Tibial nerve (tissue), 4 donors: ENCODE measurements at places on chromosomes 2 and 18.

DNA sequence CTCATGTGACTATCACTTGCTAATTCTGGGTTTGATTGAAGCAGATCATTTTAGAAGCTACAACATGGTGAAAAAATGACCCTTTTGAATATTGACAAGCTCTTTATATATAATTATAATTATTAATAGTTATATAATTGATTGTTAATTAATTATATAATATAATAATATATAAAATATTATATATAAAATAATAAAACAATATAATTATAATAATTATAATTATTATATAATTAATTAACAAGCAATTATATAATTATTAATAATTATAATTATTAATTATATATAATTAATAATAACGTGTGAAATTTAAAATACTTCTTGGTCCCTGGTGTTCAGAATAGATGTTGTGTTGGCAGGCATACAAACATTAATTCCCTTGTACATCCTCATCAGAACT lies 404.1 kb upstream of the CDH19 start:
- no peak for DNase-seq

DNA sequence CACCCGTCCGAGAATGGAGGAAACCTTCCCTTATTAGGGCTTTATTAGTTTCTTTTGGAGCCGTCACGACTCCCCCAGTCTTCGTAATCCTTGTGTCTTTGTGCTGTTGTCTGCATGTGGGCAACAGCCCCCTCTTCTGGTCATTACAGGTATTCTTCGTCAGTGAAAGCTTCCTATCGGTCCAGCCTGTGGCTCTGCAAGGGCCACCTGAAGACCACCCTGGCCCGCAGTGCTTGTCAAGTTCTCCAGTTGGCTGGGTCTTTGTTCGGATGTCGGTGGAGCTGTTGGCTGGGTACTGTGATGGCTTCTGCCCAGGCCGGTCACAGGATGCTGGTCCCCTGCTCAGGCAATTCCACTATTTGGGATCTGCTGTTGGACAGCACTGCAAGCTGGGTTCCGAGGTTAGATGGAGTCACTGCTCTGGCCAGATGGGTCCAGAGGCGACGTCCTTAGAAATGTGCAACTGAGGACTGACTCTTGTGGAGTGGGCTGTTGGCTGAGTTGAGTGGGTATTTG lies 19.2 kb downstream of the E2F6 start:
- DNase-seq, result no peak

GRCh38 chr2:161415034-161415986 lies 787 bp upstream of the TBR1 start:
- DNase-seq, result no peak

- DNase-seq, result peak; percentile 22
Observed at GRCh38 chr2:96265349-96265839, 403 bp downstream of the TMEM127 start.

DNA sequence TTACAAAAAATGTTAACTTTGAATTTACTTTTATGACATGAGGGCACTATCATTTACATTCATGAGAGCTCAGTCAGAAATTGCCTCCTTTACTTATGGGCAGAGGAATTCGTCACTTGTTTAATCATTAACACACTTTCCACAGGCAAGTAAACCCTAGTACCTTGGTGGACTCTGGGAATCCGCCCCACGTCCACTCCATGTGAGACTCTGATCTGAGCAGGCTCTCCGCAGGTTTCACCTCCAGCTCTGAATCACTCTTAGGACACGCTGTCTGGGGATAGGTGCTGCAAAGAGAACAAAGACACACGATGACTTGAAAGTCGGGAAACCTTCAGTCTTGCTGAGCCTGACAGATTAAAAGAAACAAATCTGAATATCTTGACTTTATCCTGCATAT lies 73.6 kb downstream of the LPIN2 start:
- no peak for DNase-seq

DNA sequence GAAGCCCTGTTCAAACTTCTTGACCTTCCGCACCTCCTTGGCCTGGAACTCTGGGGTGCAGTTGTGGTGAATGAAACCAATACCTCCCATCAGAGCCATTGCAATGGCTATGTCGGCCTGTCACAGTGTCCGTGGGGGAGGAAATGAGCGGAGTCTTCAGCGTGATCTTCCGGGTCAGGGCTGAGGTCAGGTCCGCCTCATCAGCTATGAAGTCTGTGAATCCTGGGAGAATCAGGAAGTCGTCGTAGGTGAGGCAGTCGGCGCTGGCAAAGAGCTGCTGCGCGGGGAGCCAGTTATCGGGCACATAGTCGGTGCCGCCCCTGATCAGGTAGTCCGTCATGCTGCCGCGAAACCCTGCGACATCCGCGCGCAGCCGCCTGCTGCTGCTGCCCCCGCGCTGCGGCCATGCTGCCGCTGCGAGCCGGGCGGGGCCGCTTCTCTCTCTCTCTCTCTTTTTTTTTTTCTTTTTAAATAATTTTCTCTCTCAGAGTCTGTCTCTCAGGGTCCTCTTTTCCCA lies 154.1 kb upstream of the ZSWIM2 start:
- DNase-seq, result no peak

GRCh38 chr2:156115338-156115737 lies 217.2 kb downstream of the NR4A2 start:
- no peak for DNase-seq

DNA sequence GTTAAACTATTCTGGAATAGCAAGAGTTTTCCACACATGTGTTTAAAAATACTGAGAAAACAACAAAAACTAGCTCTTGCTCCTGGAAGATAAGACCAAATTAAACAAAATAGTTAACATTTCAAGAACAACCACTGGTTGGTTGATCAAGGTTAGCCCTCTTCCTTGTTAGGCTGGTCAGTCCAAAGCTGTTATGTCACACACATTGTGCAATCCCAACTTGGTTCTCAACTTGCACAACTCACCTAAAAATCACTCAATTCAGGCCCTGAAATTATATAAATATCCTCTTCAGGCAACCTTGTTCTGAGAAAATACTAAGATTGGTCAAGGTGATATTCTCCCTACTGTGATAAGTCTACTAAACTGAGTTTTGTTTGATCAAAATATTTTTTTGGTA lies 169.7 kb upstream of the LRP1B start:
- no peak for DNase-seq

DNA sequence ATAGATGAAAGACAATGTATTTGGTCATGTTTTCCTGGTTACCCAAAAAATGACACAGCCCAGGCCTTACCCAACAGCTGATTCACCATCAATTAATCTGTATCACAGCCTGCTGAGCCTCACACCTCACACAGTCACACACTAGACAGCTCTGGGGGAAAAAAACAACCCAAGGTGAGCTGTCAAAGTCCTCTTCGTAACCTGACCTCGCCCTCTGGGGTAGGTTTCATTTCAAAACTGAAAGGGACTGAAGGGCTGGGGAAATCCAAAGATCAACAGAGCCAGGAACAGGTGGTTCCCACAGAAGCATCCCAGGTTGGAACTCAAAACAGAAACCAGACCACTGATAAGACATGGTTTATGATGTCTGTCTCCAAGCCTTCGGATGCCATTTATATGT lies 18.2 kb upstream of the PCBP1 start:
- DNase-seq, result no peak

DNA sequence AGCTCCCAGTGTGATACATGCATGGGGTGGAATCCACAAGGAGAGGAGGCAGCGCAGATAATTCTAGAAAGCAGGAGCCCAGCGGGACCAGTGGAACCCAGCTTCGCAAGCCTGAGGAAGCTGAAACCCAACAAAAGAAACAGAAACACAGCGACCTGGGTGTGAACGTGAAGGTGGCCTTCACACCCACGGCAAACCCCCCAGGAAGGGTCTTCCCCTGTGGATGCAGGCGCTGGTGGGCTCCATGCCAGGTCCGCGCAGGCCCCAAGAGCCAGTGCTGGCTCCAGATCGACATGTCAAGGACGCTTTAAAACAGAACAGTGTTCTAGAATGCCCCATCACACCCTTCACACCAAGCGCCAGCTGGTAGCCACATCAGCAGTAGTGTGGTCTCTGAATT lies 22.1 kb downstream of the KIF1A start:
- no peak for DNase-seq

DNA sequence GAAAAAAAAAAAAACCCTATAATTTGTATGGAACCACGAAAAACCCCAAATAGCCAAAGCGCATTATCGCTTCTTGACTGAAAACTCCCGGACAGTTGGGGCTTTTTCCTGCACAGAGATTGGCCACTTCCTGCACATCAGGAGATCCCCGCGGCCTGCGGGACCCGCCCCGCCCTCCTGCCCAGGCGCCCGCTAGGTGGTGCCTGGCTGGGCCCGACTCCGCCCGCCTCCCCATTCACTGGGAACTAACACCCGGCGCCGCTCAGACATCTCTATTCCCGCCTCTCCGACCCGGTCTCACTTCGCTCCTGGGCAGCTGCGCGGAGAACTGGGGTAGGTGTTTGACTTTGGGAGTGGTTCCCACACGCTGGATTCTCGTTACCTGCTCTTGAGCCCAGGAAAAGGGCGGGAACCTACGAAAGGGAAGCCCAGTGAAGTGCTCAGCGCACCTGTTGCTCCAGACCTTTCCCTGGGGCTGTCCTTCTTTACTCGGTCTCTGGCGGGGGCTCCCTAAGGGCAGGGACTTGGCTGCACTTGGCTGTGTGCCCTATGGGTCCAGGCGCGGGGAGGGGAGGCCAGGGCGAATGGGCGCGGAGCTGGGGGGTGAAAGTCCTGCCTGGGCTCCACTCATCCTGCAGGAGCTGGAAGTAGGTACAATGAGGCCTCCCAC lies at the start of gene HMSD:
Gene HMSD (plus strand): TSS at position 234 of the 670 bp plus-strand sequence. CDS start 4,155 bp downstream, outside the sequence.
- peak; percentile 15 for DNase-seq

GRCh38 chr2:117378653-117379052 lies 435.8 kb upstream of the DDX18 start:
- no peak for DNase-seq

GRCh38 chr18:63284173-63284799 lies 35.3 kb downstream of the BCL2 start:
- DNase-seq, result no peak
